GM23338 (cell line): ENCODE measurements at places on chromosomes 1 and 21. TPM values are rescaled to one million over a fixed set of nuclear protein-coding genes. Genes with fewer than 3 reads are reported as not detected.

The MSH4 gene
- 0.07 and 0.10 TPM in 2 replicates for polyA plus RNA-seq

The MAP10 gene
- polyA plus RNA-seq: 2.3 and 2.9 TPM in 2 replicates

The MAP3K6 gene
- polyA plus RNA-seq: 7.4 and 8.2 TPM in 2 replicates

The EFNA1 gene
- polyA plus RNA-seq: 3.2 and 5.1 TPM in 2 replicates

The SLC30A10 gene
- 0.17 and 0.47 TPM in 2 replicates for polyA plus RNA-seq
